ENCODE measurements at places on chromosomes 12 and 14.

DNA sequence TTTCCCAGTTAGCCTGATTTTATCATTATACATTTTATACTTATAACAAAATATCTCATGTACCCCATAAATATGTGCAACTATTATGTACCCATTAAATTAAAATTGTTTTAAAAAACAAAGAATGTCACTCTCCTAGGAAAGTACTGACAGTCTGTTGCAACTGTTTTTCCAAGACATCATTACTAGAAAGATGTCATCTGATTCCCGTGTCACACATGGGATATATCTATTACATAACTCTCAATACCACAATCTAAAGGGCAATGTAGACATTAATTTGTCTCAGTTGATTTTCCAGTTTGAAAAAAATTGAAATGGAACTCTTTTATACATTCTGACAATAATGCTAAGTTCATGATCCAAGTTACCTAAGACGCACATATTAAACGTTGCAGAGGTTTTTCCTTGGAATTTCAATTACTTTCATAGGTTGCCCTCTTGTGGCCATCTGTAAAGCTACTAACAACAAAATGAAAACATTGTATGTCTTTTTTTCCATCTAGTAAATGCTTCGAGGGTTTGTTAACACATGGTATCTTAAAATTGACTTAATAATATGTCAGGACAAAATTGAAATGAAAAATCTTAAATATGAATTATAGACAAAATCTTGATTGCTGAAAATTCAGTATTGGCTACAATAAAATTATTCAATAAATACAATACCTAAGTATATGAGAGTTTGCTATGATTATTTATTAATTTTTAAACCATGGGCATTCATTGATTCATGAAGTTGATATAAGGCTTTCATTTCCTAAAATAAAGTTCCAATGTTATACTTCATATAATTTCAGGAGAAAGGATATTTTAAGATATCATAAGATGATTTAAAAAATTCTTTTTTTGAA, 131.6 kb downstream of the PPFIA2 start:
- DNase-seq = peak; percentile 47

GRCh38 chr12:52316701-52317100, 4.5 kb downstream of the KRT83 start:
- DNase-seq = no peak

GRCh38 chr12:13788626-13789025, 192.8 kb downstream of the GRIN2B start:
- DNase-seq = no peak

- DNase-seq = no peak
Observed at GRCh38 chr12:122336015-122336946, 70.0 kb upstream of the VPS33A start.

DNA sequence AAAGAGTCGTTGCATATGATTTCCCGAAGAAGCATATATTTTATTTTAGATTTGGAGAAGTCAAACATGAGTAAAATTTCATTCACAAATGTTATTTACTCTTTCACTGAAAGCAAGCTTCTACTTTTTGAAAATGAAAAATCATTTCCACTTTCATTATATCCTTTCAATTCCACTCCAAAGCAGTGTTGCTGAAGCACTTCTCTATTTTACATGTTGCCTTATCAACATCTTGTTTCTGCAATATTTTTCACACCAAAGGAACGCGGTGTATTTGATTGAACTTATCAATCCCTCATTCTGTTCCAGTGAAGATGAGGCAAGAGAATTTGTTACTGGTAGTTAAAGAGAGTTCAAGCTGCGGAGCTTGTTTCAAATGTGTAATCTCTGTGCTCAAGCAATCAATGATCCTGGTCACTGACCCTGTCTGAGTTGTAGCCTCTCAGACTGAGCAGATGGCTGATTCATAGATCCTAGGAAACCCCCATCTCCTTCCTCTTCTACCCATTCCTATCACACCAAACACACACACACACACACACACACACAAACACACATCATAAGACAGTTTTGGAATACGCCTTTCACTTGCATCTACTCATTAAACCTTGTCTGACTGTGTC, 236.2 kb upstream of the FLRT2 start:
- no peak for DNase-seq

DNA sequence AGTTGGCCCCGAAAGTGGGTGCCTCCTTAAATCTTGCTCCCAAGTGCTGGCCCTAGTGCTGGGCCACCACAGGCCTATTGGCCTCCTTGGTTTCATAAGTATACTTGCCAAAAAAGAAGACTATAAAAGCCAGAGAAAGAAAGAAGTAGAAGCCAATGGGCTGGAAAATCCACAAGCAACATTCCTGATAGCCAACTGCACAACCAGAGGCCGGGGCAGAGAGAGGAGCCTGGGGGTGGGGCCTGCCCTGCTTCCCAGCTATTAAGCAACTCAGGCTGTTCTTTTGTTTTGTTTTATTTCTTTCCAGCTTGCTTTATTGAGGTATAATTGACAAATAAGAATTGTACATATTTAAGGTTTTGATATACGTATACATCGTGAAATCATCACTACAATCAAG, 177.2 kb upstream of the NTF3 start:
- no peak for DNase-seq

- DNase-seq = no peak
Observed at GRCh38 chr12:95004610-95005009, 1.1 kb upstream of the NDUFA12 start.

DNA sequence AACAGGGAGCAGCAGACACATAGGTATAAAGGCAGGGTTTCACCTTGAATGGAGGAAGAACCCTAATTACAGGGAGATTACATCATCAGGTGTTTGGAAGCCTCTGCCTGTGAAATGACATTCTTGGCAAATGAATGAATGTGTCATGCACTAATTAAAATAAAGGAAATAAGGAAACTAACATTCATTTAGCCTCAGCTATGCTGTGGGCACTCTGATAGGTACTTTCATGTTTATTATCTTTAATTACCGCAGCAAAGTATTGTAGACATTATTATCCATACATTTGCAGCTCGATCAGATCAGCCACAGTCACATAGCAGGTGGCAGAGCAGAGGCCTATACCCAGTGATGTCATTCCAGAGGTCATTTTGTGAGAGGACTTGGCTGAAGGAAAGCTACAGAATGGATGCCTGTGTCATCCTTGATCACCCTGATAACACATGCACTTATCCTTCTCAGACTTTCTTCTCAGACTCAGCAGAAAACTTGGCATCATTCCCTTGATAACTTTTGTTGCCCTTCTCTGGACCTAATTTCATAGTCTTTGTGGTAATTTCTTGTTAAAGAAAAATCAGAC, 18.4 kb downstream of the ZNF664 start:
- DNase-seq = no peak

DNA sequence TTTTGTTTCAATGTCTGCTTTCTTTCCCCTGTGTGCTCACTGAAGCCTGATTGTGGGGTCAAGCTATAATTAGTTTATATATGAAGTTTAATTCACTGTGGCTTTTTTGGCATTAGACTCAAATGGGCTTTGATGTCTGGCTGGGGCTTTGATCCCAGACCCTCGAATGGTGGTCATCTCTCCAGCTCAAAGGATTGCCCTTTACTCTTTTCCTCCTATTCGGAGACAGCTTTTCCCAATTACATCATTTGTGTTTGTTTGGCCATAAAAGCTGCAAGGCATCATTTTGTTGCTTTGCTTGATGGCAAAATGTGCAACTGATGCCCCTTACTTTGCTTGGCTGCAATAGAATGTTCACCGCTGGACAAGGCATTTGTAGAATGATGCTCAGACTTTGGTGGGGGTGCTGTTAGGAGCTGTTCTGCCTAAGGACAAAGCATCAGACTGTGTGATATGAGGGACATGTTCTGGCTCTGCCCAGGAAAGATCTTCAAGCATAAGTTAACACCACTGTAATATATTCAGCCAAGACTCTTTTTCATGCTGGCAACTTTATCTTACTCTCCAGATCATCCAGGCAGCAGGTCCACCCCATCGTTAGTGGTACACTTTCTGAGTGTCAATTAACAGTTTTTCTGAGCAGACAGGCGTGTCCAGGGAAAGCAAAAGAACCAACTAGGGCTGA, 3.2 kb upstream of the DACT1 start:
- DNase-seq = no peak

- DNase-seq = no peak
Observed at GRCh38 chr14:103923863-103924262, 4.4 kb upstream of the TDRD9 start.

- DNase-seq = no peak
Observed at GRCh38 chr12:106769546-106769945, 4.9 kb upstream of the RIC8B start.

DNA sequence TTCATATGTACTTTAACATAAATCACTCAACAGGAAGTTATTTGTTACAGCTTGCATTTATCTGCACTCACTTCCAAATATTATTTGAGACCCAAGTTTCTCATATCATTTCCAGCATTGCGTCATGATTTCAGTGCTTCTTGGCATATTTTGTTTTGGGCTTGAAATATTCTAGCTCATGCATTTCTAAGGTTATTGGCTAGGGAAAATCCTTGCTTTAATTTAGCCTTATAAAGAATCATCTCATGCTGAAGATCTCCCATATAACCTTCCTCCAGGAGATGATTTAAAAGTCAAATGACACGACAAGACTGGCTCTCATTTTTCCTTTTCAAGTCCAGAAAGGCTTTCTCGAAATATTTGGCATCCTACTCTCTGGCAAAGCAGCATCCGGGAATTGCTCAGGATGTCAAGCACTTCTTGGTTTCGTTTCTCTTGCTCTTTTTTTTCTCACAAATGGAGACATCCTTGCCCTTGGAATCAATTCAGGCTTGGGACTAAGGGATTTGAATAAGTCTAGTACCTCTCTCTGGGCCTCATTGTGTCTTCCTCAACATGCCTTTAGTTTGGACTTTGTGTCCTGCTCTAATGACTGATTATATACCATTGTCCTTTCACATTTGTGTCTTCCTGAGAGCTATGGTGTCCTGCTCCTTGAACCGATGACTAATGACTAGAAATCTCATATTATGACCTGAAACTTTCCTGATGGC, 295.0 kb downstream of the RMST start:
- DNase-seq = no peak

DNA sequence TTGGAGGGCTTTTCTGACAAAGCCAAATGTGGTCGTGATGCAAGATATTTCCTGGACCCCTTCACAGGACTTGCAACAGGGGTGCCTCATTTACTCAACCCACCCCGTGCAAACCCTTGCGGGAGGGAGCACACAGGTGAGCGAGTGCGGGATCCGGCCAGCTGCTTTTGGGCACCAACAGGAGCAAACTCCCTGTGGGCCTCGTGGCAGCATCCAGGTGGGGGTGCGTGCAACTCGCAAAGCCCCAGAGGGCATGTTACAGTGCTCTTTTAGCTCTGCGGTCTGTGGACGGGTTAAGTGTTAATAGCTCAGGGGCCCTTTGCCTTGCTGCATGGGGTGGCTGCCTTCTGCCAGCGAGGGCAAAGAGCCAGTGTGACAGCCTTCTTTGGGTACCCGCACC, 707.6 kb upstream of the MDGA2 start:
- no peak for DNase-seq

GRCh38 chr14:96149131-96149530, 55.5 kb upstream of the BDKRB2 start:
- no peak for DNase-seq

- no peak for DNase-seq
Observed at GRCh38 chr12:84397846-84398245, 514.8 kb downstream of the SLC6A15 start.

DNA sequence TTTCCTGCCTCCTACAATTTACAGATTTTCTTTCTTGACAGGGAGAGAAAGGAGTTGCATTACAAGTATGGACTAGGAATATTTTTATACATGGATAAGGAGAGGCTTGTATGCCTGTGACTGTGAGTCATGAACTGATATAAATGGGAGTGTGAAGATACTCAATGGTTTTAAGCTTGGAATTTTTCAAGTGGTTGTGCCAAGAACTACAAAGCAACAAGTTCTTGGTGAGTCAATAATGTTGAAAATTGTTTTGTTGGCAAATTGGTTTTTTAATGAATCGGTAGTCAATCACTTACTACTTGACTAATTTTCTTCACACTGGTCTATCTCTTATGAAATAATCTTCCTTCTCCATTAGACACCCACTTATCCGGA, 58.9 kb upstream of the HMGA2 start:
- DNase-seq = no peak

DNA sequence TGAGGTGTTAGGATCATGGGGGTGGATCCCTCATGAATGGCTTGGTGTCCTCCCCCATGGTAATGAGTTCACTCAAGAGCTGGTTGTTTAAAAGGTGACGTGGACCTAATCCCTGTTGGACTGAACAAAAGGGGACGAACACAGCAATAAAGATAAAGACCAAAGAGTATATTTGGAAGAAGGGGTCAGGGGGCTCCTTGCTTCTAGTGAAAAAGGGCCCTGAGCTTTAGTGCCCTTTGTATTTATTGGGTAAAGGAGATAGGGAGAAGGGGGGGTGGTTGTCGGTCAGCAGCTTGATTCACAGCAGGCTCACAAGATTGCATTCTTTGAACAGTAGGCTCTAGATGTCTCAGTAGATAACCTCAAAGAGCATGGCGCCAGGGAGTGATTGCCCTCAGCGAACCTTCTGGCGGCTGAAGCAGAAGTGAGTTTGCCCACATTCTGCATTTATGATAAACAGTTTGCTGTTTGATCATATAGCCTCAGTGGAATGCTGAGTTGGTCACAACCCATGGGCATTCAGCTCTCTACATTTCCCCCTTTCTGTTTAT, 25.9 kb upstream of the MAPKAPK5 start:
- no peak for DNase-seq

- no peak for DNase-seq
Observed at GRCh38 chr14:88030079-88030478, 25.1 kb downstream of the GPR65 start.

GRCh38 chr12:114186241-114187002, 219.5 kb downstream of the TBX5 start:
- no peak for DNase-seq

- DNase-seq = no peak
Observed at GRCh38 chr12:85089792-85090191, 53.6 kb downstream of the LRRIQ1 start.

- DNase-seq = peak; percentile 50
Observed at GRCh38 chr12:113103756-113104450, 31.7 kb downstream of the RASAL1 start.

- DNase-seq = no peak
Observed at GRCh38 chr14:75723716-75724115, 62.7 kb downstream of the TTLL5 start.

DNA sequence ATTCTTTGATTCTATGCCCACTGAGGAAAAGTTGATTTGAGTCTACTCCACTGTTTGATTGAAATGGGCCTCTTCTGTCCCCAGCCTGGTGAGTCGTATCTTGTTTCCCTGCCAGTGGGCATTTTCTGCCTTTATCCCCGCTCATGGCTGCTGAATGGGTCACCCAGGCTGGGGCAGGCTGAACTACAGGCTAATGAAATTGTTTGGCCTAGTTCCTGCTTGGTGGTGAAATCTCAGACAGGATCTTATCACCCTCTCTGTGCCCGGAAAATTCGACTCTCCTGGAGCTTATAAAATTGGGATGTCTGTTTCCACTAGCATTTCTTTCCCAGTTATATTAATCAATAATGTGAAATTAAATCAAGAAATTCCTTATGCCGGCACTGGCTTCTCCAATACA, 65.0 kb downstream of the CHST11 start:
- DNase-seq = no peak

- no peak for DNase-seq
Observed at GRCh38 chr14:63650256-63650952, 8.7 kb upstream of the WDR89 start.
